ENCODE measurements at places on chromosomes 2 and 18. TPM values are rescaled to one million over a fixed set of nuclear protein-coding genes. Genes with fewer than 3 reads are reported as not detected.

GRCh38 chr2:192159736-192160135 is 35.0 kb downstream of the TMEFF2 start:
- no peak for DNase-seq

GRCh38 chr2:30899516-30900054 is 92.3 kb upstream of the CAPN13 start:
- DNase-seq, result no peak

GRCh38 chr2:161998857-161999256 is 75.2 kb downstream of the DPP4 start:
- DNase-seq, result no peak

Gene ABCG5
- not detected for total RNA-seq

Gene NABP1
- 22.4 TPM for total RNA-seq

Gene IL18R1
- 4.5 TPM for total RNA-seq
